ENCODE measurements at places on chromosomes 2 and 18.

DNA sequence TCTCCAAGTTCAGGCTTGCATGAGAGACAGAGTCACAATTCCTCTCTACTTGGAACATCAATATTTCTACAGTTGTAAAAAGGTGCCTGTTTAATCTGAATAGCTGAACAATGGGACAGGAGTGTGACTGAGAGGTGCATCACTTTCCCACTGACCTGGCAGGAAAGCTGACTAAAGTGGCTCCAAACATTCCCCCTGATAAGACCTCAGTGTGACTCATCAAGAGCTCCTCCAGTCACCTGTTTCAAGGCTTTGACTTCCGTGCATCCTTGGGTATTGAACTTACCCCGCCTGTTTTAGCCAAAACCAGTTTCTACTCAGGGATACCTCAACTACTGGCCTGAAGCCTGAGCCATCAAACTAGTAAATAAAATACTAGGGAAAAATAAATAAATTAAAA, 453.9 kb upstream of the DDX18 start:
- DNase-seq = no peak

DNA sequence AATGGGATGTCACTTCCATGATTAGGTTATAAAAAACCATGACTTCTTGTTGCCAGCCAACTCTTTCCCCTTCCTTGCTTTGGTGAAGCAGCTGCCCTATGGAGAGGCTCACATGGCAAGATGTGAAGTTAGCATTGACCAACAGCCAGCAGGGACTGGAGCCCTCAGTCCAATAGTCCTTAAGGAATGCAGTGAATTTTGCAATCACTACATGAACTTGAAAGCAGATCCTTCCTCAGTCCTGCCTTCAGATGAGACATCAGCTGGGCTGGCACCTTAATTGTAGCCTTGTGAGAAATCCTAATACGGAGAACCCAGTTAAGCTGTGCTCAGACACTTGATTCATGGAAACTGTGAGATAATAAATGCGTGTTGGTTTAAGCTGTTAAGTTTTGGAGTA, 61.8 kb downstream of the ATP8B1 start:
- no peak for DNase-seq

DNA sequence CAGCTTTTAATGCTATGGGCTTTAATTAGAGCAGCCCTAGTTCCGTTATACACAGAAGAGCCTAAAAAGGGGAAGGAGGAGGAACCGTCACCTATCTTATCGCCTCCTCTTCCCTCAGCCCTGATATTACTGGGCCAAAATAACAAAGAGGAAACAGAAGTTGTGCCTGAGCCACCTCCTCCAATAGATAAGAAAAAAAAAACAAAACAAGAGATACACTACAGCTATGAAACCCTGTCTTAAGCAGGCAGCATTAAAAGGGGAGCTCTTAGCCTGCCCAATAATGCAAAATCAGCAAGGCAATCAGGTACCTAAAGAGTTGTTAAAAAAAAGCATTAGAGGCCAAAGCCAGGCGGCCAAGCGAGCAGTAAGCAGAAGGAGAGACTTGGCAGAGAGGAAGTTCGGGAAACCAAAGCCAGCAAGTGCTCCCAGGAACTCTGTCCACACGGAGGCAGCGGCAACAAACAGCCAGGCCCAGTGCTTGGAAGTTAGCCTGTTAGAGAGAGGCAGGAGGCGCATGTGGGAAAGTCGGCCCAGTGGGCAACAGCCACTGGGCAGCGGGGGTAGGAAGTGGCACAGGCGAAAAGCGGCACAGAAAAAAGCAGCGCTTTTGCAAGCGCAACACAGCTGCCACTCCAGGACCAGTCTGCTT, 41.8 kb upstream of the PDK1 start:
- no peak for DNase-seq

GRCh38 chr2:138455275-138455674, 46.3 kb upstream of the SPOPL start:
- DNase-seq = no peak

DNA sequence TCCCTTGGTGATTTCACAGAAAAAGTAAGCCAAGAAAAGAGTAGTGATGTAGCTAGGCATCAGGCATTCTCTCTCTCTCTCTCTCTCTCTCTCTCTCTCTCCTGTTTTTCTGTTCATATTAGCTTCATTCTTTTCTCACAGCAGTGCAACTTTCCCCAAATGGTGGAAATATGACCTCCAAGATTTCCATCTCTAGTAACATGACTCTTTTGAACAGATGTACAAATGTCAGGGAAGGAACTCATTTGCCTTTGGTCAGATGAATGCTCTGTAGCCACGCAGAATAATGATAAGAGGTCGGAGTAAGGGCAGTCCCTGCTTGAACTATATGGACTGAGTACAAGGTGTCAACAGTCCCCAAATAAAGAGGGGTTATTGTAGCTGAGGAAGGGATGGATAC, 316.2 kb downstream of the GALNT13 start:
- no peak for DNase-seq

DNA sequence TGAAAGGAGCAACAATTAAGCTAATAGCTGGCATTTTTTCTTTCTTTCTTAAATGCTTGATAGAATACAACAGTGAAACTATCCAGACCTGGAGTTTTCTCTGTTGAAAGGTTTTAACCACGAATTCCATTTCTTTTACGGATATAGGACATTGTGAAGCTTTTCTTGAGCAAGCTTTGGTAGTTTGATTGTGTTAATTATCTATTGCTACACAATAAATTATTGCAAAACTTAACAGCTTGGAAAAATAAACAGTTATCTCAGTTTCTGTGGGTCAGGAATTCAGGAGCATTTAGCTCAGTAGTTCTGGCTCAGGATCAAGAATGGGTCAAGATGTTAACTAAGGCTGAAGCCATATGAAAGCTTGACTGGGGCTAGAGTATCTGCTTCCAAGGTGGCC, 11.7 kb downstream of the PHOSPHO2 start:
- DNase-seq = no peak

GRCh38 chr2:99648178-99648844, 158.5 kb upstream of the REV1 start:
- DNase-seq = no peak

DNA sequence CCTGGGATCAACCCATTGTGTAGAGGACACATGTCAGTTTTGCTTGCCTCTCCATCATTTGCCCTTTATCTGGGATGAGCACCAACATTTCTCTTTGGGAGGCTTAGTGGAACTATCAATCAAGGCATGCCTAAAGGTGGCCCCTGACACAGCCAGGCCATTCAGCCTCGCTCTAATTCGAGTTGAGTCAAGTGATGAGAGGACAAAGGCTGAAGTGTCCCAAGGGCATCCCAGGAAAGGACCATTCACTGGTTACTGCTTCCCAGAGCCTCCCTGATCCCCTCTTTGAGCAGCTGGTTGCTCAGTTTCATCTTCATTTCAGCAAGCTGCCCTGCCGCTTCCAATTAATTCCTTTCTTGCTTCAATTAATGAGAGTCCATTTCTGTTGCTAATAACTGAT, 63.5 kb downstream of the DNER start:
- no peak for DNase-seq

DNA sequence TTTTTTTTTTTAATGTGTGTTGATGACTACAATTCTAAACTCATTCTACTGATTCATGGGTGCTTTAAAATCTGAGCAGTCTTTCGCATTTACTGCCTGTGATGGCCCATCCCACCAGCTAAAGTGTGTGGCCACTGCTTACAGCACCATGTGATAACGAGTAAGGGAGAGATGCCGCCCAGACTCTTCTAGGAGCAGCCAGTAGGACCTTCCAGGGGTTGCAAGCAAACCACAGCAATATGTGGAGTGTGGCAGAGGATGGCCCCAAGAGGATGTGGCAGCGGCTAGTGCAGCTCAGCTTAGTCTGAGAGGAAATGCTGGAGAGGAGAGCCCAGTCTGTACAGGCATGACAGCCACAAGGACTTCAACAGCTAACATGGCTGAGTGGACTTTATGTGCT, 14.9 kb downstream of the IL1B start:
- no peak for DNase-seq

- no peak for DNase-seq
These were observed 90.3 kb upstream of the BARD1 start for GRCh38 chr2:214899751-214900150.

GRCh38 chr2:238100821-238101771, 956 bp downstream of the ESPNL start:
- no peak for DNase-seq

DNA sequence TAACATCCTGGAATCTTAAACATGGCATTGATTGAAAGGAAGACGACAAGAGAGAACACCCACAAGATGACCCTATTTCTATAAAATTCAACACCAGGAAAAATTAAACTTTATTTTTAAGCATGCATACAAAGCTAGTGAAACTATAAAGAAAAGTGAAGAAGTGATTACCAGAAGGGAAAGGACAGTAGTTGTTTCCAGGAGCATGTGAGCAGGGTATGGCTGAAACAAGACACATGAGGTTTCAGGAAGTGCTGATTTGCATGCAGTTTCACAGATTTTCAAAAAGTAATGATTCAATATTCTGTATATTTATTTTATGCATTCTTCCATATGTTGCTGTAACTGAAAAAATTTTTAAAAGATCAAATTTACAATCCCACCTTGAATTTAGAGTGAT, 24.6 kb upstream of the DAW1 start:
- DNase-seq = no peak
